NCI-H774 (cell line): ENCODE measurements at places on chromosomes 11 and 22.

DNA sequence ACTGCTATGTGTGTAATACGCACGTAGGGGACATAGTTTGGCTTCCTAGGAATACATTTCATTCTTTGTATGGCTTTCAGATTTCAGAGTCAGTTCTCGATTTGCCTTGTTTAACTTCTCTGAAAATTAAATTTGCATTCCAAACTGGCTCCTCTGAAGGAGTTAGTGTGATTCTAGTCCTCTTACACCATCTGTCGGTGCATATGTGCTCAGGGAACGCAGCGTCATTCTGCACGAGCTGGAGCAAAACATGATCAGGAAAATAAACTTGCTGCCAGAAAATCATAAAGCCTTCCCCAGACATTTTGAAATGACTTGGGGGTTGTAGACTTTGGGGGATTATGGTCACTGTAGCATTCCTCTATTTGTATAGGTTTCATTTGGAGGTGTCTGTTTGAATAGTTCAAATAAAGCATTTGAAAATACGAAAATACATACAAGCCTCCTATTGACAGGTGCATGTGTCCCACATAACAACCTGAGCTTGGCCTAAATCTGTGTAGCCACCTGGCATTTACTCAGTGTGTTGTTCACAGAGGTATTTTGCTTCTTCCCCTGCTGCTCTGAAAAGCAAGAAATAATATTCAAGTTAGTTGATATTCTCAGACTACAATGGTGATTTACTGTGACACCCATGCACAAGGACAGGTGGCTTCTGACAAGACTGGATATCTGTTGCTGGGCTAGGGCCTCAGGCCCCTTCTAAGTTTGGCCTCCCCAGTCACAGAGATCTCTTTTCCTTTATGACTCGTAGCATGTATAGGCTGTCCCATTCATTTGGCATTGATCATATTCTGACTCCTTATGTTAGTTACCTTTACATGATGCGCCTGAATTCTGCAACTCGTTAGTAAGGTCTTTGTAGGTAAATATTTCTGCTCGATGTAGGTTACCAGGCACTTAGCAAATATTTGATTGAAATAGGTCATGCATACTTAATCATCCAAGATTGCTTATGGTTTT, 81.6 kb upstream of the SORL1-AS1 start:
- peak; percentile 47 for DNase-seq

- DNase-seq, result no peak
Observed at GRCh38 chr11:10436224-10436623, 18.8 kb upstream of the AMPD3 start.

DNA sequence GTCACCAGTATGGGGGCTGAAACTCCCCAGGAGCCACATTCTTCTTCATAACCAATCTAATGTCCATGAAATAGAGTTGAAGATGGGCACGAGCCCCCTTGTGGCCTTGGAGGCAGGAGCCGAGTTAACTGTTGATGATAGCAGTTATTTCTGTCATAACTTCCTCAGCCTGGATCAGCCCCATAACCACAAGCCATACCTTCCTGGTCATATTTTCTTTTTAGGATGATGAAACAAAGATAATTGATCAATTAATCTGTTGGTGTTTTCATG, 65.0 kb upstream of the TTC12 start:
- no peak for DNase-seq

- no peak for DNase-seq
Observed at GRCh38 chr11:34416766-34417165, 22.0 kb upstream of the CAT start.

DNA sequence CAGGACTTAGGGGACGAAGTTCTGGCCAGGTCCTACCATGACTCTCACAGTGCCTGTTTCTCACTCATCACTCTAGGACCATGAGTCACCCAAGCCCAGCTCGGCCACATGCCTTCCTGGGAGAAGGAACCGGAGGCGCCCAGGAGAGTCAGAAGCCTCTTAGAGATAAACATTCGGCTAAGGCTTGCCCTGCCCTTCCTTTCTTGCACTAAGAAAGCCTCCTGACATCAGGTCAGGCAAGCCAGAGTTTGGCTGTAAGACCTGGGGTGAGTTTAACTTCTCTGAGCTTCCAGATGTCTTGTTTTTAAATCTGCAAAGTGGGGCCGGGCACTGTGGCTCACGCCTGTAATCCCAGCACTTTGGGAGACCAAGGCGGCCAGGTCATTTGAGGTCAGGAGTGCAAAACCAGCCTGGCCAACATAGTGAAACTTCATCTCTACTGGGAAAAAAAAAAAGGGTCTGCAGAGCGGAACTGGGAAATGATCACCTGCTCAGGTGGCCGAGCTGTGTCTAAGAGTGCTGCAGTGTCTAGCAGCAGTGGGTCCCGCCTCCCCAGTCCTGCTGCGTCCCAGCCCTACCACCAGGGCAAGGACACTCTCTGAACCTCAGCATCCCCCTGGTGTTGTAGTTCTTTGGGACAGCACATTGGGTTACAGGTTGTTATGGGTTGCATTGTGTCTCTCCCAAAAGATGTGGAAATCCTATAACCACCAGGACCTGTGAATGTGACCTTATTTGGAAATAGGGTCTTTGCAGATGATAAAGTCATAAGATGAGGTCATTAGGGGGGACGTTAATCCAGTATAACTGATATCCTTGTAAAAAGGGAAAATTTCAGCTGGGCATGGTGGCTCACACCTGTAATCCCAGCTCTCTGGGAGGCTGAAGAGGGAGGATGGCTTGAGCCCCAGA, 1.8 kb upstream of the CARS1 start:
- no peak for DNase-seq

DNA sequence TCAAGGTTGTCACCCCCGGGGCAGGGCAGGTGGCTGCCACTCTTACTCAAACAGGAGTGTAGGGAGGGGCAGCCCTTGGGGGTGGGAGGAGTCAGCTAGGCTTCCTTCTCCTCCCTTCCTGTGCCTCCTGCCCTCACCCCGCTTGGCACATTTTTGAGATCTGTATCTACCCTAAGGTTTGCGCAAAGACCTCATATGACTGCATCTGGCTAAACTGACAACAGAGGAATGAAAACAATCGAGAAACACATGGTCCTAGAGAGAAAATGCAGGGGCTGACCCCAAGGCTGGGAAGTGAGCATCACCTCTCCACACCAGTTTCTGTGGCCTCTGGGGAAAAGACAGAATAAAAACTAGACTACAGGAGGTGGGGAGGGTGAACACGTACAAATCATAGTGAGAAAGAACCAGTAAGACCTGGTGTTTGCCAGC, 28.1 kb downstream of the IGSF9B start:
- peak; percentile 62 for DNase-seq

DNA sequence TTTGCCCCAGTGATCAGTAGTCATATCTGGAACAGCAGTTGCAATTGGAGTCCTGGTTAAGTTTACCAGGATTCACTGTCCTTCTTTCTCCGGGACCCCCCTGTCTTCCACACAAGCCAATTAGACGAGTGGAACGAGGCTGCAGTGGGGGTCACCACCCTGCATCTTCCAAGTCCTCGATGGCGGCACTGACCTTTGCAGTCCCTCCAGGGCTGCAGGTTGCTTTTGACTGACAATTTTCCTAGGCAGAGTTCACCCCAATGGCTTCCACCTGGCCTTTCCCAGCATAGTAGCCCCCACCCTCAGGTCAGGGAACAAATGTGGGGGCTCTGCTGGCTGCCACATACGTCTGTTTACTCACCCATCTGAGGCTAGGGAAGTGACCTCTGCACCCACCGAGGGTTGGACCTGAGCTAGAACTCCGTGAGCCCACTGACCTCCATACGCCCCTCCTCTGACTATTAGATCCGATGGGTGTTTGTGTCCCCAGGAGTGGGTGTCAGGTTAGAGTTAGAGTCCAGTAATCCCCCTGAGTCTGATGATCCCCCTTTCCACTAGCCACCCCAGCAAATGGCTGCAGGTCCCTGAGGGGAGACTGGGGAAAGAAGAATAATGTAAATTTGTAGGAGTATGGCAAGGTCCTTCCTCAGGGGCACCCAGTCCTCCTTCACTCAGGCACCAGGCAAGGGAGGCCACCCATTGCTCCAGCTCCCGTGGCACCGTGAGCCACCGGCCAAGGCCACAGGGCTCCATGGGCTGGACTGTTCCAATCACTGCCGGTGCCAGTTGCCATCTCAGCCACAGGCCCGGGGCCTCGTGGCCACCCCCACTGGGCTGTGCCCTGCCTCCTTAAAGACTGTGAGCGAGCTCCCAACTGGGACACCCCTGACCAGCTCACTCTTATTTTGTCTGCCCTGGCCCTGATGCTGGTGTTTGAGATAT, 5.5 kb downstream of the C11orf21 start:
- DNase-seq, result no peak

DNA sequence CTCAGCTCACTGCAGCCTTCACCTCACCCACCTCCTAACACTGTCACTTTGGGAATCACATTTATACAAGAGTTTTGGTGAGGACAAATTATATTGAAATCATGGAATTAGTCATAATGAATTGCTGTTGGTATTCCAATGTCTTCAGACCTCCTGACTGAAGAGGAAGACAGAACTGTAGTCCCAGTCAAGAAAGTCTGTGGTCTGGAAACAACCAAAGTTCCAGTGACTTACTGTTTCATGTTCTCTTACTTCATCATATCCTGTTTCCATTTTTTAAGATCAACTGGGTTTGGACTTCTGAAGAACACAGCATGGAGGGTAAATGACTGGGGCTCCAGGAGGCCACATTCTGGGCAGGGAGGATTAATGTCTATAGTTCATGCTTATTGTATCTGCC, 43.0 kb upstream of the HIPK3 start:
- no peak for DNase-seq

DNA sequence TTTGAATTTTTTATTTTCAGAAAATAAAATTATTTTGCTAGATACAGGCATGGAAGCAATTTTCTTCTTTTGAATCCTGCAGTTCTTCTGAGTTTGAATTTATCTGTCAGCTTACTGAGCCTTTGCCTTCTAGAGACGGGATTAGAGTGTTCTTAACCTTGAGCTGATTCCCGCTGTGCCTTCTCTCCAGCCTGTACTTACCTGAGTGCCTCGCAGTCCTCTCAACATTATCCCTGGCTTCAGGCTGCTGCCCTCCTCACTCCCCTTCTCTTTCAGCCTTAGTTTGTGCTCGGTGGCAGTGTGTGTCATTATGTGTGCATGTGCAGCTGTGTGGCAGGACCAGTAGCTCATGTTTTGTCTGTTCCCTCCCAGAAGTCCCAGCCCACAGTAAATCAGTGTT, 24.3 kb downstream of the OSBP2 start:
- DNase-seq, result no peak

DNA sequence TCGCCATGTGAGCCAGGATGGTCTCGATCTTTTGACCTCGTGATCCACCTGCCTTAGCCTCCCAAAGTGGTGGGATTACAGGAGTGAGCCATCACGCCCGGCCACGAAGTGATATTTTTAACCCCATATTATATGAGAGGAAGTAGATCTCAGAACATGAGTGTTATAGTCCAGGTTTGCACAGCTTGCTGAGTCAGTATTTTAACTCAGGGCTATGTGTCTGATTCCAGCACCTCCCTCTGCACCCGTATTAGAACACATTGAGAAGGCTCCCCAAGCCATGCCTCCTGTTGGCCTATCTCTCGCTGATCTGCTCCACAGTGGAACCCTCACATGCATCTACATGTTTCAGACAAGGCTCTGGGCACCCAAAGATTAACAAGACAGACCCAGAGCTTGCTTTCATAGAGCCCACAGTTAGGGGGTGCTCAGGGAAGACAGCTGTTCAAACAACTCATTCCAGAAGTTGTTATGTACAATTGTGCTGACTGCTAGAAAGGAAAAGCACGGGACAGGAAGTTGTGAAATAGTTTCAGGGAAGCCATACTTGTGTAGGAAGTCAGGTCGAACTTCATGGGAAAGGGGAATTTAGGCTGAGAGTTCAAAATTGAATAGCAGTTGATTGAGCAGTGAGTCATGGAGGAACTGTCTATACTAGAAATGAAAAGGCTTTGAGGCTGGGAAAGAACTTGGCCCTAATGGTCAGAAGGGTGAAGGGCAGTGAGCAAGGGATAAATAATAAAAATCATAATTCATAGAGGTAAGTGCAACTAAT, 49.3 kb upstream of the CLPB start:
- no peak for DNase-seq

DNA sequence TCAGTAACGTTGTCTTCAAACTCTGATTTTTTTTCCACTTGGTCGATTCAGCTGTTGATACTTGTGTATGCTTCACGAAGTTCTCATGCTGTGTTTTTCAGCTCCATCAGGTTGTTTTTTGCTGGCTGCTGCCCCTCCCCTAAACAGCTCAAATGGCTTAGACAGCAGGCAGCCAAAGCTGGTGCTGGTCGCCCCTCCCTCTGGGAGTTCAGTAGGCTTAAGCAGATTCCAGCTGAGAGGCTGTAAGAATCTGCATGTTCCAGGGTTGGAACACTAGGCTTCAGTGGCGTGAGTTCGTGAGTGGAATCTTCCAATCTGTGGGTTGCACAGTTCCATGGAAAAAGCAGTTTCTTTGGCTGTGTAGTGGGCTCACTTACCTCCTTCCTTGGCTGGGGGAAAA, 10.3 kb upstream of the FIBIN start:
- no peak for DNase-seq

DNA sequence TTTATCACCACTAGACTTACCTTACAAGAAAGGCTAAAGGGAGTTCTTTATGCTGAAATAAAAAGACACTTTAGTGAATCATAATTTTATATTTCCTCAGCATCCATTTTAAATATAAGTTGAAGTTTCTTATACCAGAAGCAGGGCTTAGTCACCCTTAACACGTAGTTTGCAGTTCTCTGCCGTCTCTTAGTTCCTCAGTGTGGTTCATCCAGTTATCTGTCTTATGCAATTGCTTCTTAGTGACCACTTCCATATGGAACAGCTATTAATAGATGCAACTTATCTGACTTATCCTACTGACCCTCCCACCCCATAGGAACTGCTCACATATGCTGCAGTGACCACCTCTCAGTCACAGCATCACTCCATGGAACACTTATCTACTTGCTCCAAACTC, 11.7 kb upstream of the SLC36A4 start:
- DNase-seq, result no peak

DNA sequence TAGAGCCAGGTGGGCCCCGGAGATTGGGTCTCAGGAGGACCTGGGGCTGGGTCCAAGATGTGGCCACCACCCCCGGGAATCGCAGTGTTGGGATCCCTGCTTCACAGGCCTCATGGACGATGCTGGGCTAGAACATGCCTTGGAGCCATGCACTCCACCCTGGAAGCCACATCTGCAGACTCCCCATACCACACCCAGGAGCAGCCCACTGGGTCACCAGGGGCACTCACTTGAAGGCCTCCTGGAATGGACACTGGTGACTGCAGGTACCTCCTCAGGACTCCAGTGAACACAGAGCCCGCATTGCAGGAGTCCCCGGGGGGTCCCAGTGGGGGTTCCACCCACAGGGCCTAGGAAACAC, 25.0 kb downstream of the RTN4R start:
- DNase-seq, result no peak
